ENCODE measurements at places on chromosomes 5 and 9.

DNA sequence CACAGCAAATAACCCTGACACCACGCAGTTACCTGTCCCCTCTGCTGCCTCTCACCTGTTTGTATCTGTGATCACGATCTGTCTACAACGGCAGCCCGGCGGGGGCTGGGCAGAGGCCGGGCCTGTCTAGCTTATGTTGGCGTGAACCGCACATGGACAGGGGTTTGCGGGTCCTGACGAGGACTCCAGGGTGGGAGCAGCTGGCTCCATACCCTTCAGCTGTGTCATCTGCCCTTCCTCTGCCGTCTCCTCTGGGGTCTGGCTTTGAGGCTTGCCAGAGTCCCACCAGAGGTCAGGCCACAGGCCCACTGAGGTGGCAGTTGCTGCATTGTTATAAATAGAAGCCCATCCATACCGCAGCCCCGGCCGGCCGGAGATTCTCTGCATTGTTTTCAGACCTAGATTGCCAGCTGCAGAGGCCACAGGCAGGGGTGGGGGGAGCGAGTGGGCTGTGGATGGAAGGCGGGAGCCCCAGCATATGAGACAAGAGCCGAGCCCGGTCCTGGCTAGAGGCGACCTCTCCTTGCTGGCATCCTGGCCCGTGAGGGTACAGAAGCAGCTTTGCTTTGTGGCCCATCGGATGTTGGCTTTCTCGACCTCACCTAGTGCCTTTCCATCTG lies 37.8 kb downstream of the FAM78A start:
- DNase-seq = no peak

DNA sequence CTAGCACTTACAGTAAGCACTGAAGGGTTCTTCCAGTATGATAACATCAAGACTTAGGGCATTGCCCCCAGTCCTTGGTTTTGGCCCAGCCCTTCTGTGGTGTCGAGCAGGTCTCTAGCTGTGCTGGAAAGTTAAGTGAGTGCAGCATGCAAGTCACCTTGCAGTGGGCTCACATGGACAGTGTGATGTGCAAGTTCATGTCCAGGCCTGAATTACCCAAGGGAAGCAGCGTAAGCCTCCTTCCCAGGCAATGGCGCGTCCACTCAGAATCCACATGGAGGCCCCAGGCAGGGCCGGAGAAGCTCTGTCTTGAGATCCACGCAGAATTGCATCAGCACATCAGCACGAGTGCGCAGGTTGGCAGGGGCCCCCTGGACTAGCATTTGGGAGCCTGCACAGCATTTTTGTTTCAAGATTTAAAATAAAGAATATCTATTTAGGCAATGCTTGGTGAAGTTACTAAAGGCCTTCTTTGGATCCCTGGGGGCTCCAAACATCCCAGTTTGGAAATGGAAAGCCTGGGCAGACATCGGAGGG lies 108.4 kb upstream of the ALDH1B1 start:
- no peak for DNase-seq

DNA sequence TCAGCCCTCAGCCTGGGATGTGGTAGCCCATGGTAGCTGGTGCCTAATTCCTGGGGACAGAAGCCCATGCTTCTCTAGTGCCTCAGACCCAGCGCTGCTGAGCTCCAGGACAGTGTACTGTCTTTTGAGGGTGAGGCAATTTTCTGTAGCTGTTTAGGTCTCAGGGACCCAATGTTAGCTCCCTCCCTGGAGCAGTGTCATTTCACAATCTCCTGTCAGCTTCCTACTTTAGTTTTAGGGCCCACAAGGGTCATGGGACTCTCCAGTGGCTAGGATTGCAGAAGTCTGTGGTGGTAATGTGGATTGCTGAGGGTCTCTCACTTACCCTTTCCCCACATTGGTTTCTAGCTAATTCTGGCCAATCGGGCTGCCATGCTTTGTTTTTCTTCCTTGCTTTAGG lies 67.7 kb upstream of the CCL21 start:
- DNase-seq = no peak

DNA sequence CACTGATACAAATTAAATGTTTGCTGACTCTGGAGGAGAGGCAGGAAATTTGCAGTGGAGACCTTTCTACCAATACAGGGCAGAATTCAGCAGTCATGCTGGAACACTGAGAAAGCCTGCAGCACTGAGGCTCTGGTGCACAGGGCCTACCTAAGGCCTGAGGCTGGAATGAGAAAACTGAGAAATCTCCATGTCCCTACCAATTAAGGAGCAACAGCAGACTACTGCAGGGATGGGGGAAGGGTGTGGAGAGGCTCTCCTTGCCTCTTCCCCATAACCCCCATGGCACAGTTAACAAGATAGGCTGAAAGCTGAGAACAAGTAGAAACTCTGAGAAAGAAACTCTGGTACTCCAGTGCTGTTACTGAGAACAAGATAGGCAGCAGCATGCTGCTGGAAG lies 10.5 kb downstream of the FBXO4 start:
- no peak for DNase-seq

- no peak for DNase-seq
These were observed 26.7 kb downstream of the SH3TC2 start for GRCh38 chr5:149036168-149036567.

Measured in AG20443 (cell line).